ENCODE measurements at places on chromosomes 6 and 20.

GRCh38 chr20:6994452-6994851 is 227.0 kb downstream of the BMP2 start:
- no peak for DNase-seq

- DNase-seq = no peak
These were observed 21.0 kb downstream of the CEP43 start for GRCh38 chr6:167020206-167020605.

- DNase-seq = peak; percentile 60
These were observed 16.7 kb downstream of the HMGN4 start for GRCh38 chr6:26554697-26555504.

- DNase-seq = no peak
These were observed 128.9 kb upstream of the ZNF184 start for GRCh38 chr6:27601668-27602254.

- no peak for DNase-seq
These were observed 11.0 kb upstream of the KHDC1L start for GRCh38 chr6:73236144-73236750.

GRCh38 chr20:40241596-40242343 is 447.3 kb downstream of the MAFB start:
- DNase-seq = no peak

GRCh38 chr20:57580478-57581201 is 19.7 kb downstream of the PCK1 start:
- DNase-seq = no peak

GRCh38 chr20:1375515-1375914 is 17.3 kb downstream of the FKBP1A start:
- no peak for DNase-seq

GRCh38 chr6:44396968-44397367 is 9.5 kb downstream of the CDC5L start:
- no peak for DNase-seq

DNA sequence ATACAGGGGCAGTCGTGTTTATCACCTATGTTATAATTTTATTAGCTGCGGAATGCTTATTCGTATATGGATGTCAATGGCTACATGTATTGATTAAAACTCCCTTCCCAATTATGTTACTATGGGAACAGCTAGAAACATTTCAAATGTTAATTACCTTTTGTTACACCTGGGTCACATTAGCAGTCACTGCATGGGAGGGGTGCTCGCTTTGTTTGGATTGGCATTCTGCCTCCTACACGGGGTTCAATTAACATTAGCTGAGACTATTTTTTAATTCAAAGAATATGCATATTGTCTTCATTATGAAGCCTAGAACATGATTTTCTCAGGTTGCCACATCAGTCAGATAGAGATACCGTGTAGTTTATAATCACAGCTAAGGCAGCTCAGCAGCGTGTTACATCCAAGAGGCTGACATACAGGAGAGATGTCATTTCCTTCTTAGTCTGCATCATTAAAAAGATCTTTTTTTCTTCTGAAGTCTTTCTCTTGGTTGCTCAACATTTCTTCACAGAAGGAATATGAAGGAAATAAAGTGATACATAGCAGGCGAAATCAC is 76.2 kb upstream of the RPS6KA2 start:
- DNase-seq = no peak

DNA sequence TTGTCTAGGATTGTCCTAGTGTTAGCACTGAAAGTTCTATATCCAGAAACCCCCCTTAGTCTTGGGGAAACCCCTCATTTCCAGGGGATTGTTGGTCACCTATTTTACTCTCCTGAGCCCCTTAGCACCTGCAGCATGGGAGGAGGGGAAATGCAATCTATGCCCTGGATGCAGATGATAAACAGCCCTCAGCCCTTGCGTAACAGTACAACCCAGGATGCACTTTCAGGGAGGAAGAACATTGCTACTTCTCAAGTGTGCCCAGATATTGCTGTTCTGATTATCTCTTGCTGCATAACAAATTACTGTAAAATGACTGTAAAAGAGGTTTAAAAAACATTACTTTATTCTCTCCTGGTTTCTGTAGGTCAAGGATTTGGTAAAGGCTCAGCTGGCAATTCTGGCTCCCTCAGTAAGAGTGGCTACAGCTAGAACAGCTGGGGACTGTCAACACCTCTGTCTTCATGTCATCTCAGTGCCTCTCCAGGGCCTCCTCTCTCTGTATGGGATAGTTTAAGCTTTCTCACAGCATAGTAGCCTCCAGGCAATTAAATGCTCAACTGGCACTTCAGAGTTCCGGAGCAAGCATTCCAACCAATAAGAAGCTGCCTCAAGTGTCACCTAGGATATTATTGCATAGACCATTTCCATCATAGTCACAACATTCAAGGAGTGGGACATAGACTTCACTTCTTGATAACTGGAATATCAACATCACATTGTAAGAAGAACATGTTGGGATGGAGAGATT is 117.8 kb upstream of the FOXO3 start:
- no peak for DNase-seq

DNA sequence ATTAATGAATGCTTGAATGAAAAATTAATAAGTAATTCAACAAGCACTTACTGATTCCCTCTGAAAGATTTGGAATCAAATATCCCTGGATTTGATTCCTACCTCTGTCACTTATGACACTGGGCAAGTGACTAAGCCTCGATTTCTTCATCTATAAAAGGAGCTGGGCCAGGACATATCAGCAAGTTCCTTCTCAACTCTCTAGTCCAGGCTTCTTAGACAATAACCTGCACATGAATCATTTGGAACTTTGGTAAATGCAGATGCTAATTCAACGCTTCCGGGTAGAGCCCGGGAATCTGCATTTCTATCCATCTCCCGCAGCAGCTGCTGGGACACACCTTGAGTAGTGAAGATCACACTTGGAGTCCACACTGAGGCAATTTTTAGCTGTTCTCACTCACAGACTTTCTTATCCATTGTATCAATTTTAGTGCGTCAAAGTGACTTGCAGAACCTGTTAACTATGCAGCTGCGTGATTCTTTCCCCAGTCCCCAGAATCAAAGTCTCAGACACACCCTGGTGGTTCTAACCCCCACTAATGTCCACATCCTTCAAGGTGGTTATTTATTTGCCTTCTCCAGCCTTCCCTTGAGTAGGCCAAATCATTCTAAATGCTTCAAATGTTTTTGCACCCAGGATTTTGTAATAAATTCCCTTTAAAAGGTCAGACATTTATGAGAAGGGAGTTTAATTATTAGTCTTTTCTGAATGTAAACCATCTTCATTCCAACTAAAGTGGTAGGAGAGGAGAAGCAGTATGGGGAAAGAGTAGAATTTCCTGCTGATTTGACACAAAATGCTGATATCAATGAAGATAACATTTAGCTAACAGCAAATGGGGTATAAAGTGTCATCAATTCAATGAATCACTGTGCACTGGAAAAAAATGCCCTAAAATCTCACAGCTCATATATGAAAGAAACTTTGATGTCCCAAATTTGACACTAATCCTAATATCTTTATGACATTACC is 26.0 kb upstream of the CCND3 start:
- DNase-seq = no peak

DNA sequence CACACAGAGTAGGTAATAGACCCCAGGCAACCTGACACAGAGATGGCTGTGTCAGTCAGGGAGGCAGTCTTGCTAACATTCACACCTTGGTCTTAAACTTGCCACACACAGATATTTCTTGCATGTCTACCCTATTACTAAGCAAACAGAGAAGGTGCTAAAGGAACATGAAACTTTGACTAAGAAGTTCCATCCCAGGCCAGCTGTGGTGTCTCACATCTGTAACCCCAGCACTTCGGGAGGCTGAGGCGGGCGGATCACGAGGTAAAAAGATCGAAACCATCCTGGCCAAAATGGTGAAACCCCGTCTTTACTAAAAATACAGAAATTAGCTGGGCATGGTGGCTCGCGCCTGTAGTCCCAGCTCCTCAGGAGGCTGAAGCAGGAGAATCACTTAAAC is 222.4 kb upstream of the JARID2 start:
- no peak for DNase-seq

- DNase-seq = no peak
These were observed 4.9 kb downstream of the BMP6 start for GRCh38 chr6:7730784-7731227.

- no peak for DNase-seq
These were observed 50.3 kb downstream of the FOXA2 start for GRCh38 chr20:22533823-22534751.

Data from naive thymus-derived CD4-positive, alpha-beta T cell (primary cell).